ENCODE measurements at places on chromosomes 12 and 14.

GRCh38 chr12:94793191-94793595 is 142.8 kb upstream of the TMCC3 start:
- no peak for DNase-seq

DNA sequence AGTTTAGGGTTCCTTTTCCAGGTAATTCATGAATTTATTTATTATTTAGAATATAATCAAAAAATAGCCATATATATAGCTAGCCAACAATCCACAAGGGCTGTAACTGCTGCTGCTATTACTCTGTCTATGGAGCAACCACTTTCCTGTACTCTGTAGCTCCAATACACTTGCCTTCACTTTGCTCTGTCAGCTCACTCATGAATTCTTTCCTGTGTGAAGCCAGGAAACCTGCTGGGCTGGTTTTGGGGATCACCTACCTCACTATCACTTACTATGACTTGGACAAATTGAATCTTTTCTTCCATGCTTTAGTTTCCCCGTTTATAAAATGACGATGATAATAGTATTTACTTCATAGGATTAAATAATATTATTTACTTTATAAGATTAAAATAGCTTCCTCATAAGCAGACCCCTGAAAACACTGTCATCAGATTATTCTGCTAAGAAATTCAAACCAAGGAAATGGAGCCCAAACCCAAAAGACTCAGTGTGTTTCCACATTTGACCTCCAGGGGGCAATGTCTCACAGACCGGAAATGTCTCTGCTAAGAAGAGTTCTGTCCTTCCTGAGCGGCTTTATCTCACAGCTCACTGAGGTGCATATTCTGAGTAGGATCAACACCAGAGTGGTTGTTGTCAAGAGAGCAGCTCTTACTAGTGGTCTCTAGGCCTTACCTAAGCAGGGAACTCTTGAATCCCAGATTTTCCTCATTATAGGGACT is 457.1 kb downstream of the DAD1 start:
- no peak for DNase-seq

DNA sequence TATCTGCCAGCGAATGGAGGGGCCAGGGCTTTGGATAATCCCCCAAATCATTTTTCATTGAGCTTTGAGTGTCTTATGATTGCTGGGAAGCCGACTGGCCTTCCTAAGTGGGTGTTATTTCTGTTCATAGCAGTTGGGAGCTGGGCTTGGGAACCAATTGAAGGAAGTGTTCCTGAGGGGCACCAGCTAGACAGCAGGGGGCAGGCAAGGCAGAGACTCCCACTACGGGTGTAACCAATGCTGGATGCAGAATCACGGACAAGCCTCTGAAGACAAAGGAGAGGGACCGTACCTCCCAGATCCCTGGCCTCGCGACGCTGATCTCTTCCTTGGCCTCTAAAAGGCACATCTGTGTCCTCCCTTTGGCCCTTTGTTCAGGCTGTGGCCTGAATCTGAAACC is 149.0 kb upstream of the PRMT8 start:
- DNase-seq, result no peak

DNA sequence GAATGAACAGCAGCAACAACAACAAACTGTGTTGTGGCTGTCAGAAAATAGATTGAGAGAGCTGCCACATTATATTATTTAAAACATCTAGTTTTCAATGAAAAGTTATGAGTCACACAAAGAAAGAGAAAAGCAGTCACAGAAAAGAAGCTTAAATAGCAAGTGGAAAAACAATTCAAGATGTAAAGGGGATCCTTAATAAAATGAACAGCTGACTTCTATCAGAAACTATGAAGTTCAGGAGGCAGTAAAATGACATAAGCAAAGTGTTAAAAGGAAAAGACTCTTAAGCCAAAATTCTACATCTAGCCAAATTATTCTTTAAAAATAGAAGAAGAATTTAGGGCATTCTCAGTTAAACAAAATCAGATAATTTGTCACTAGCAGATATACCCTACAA is 5.6 kb downstream of the CLEC14A start:
- DNase-seq, result no peak

- no peak for DNase-seq
Measured at GRCh38 chr12:111426344-111427185, 20.8 kb downstream of the SH2B3 start.

DNA sequence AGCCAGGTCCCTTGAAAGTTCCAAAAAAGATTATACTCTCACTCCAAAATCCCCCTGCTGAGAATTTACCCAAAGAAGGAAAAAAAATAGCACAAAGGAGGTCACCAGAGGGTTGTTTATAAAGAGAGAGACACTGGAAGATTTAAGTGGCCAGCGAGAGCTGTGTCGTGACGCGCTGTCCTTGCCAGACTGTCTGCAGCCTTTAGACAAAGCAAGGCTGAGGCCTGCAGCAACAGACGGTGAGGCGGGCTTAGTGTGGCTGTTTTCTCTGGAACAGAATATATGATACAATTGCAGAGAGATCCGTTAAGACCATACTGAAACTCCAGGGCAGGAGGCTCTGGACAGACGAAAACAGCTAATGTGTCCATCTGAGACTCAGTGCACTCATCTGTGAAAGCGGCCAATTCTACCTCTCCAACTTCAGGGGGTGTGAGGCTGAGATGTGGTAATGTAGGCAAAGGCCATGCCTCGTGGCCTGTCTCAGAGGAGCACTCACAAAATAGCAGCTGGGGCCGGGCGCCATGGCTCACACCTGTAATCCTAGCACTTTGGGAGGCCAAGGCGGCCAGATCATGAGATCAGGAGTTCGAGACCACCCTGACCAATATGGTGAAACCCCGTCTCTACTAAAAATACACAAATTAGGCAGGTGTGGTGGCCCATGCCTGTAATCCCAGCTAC is 36.2 kb downstream of the ANAPC7 start:
- DNase-seq, result no peak

GRCh38 chr12:132204063-132204792 is 60.0 kb downstream of the NOC4L start:
- DNase-seq, result no peak

DNA sequence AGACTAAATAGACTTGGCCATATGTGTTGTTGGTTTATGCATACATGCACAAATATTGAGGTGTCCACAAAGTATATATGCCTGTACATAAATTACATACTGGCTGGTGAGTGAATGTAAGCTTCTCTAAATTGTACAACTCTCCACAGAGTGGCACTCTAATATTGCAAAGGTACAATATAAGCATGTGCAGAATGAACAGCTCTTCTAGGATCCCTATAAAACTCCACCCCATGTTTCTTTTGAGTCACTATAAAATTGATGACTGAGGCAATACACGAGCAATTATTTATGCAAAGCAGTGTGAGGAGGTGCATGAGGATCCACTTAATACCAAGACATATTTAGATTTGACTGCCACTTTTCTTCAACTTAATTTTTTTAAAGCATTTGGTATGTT is 172.2 kb downstream of the NAV3 start:
- DNase-seq, result no peak

- no peak for DNase-seq
Measured at GRCh38 chr14:100313464-100314230, 7.4 kb upstream of the SLC25A29 start.

GRCh38 chr12:46670636-46671035 is 155.2 kb downstream of the SLC38A4 start:
- DNase-seq, result no peak

DNA sequence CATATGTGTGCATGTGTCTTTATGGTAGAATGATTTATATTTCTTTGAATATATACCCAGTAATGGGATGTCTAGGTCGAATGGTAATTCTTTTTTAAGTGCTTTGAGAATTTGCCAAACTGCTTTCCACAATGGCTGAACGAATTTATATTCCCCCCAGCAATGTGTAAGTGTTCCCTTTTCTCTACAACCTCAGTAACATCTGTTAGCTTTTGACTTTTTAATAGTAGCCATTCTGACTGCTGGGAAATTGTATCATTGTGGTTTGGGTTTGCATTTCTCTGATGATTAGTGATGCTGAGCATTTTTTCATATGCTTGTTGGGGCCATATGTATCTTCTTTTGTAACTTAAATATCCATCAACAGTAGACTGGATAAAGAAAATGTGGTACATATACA is 9.4 kb downstream of the OR6C68 start:
- no peak for DNase-seq

GRCh38 chr14:99033951-99034350 is 238.0 kb downstream of the BCL11B start:
- no peak for DNase-seq

- DNase-seq, result no peak
Measured at GRCh38 chr14:91163316-91163715, 49.4 kb downstream of the DGLUCY start.

GRCh38 chr14:35369701-35370191 is 34.8 kb downstream of the NFKBIA start:
- DNase-seq, result no peak

- DNase-seq, result no peak
Measured at GRCh38 chr12:53942467-53942997, 3.9 kb downstream of the HOXC13 start.

DNA sequence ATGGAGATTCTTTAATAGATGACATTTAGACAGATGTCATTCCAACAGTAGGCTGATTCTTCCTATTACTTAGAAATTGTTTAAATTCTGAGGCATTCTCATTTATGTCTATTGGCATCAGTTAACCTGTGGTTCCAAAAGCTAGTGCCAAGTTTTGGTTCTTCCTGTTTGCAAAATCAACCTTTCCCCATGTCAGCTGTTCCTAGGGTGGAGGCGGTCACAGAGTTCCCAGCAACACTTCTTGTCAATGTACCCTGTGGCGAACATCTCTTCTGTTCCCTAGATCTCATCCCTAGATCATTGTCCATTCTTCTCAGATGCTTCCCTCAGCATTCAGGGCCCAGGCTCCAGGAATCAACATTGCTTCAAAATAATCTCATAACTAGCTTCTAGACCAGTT is 140.9 kb downstream of the PHLDA1 start:
- DNase-seq, result no peak

- no peak for DNase-seq
Measured at GRCh38 chr12:8689681-8690080, 8.1 kb upstream of the RIMKLB start.

DNA sequence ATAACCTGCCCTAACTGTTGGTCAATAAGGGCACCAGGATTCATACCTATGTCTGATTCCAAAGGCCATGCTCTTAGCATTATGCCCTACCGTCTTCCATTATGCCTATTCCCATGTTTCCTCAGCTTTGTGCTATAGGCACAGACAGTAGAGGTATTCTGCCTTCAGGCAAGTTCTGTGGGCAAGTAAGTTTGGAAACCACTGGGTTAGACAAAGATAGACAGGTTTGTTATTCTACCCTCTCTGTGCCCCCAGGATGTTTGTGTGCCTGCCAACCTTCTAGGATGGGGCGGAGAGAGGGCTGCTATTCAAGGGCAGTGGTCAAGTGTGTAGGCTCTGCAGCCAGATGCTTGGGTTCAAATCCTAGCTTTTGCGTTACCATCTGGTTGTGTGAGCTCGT is 4.6 kb downstream of the RAPGEF3 start:
- no peak for DNase-seq

GRCh38 chr12:107207931-107208525 is 114.7 kb upstream of the CRY1 start:
- DNase-seq, result no peak

GRCh38 chr12:11798856-11799501 is 149.5 kb downstream of the ETV6 start:
- no peak for DNase-seq

GRCh38 chr14:76446921-76447320 is 71.0 kb downstream of the ESRRB start:
- no peak for DNase-seq

- DNase-seq, result no peak
Measured at GRCh38 chr12:26396402-26396801, 201.0 kb downstream of the SSPN start.

- DNase-seq, result no peak
Measured at GRCh38 chr12:47785036-47785886, 12.2 kb downstream of the SLC48A1 start.

- no peak for DNase-seq
Measured at GRCh38 chr12:70177631-70178030, 65.6 kb upstream of the CNOT2 start.

DNA sequence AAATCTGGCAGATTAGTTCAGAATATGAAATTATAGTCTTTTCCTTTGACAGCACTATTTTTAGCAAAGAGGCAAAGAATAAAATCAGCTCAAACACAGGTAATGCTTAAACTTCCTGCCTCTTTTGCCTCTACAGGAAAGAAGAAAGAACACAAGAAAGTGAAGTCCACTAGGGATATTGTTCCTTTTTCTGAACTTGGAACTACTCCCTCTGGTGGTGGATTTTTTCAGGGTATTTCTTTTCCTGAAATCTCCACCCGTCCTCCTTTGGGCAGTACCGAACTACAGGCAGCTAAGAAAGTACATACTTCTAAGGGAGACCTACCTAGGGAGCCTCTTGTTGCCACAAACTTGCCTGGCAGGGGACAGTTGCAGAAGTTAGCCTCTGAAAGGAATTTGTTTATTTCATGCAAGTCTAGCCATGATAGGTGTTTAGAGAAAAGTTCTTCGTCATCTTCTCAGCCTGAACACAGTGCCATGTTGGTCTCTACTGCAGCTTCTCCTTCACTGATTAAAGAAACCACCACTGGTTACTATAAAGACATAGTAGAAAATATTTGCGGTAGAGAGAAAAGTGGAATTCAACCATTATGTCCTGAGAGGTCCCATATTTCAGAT is 17.4 kb downstream of the TMPO start:
- no peak for DNase-seq

DNA sequence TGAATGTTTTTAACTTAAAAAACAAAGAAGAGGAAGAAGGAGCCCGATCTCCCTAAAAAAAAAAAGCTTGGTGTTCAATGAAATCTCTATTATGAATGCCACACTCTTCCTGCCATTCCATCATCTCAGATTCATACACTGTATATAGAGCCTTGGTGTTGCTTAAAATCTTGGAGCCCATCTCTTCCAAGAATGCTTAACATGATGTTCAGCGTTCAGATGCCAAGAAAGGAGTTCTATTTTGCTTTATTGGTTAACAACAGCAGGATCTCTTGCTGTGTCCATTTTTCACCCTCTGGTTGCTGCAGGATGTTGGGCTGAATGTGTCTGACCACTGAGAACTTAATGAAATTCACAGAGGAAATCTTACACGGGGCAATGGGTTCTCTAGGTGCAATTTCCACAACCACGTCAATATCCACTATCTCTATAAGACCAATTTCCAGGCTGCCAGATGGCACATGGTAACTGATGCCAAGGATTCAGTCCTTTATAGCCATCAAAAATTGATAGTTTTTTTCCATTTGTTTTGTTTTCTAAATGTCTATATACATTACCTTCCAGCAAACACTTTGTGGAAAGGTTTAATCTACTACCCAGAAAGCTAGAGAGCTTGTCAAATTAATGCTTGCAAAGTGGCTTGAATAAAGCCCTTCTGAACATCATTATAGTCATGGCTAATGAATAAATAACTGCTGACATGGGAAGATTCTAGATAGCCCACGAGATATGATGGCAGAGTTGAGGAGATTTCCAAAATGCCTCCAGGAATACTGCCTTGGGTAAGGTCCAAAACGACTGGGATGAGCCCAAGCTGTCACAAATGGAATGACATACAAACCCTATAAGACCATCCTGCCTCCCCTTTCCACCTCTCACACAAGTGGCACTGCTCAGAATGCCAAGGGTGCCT is 26.5 kb downstream of the RERG start:
- DNase-seq, result no peak

GRCh38 chr14:104090071-104090748 is 4.7 kb downstream of the ASPG start:
- no peak for DNase-seq

Data from activated CD8-positive, alpha-beta memory T cell treated with anti-CD3 and anti-CD28 coated beads for 48 hours (primary cell).